ENCODE measurements at places on chromosomes 7 and 10. TPM values are rescaled to one million over a fixed set of nuclear protein-coding genes. Genes with fewer than 3 reads are reported as not detected.
A peak's percentile ranks its signal among the peaks of the same experiment; 100 is the strongest.

The GAD2 gene
- not detected for total RNA-seq

The C10orf71 gene
- total RNA-seq: 4.5 TPM

The MTPN gene
- 236 TPM for total RNA-seq

DNA sequence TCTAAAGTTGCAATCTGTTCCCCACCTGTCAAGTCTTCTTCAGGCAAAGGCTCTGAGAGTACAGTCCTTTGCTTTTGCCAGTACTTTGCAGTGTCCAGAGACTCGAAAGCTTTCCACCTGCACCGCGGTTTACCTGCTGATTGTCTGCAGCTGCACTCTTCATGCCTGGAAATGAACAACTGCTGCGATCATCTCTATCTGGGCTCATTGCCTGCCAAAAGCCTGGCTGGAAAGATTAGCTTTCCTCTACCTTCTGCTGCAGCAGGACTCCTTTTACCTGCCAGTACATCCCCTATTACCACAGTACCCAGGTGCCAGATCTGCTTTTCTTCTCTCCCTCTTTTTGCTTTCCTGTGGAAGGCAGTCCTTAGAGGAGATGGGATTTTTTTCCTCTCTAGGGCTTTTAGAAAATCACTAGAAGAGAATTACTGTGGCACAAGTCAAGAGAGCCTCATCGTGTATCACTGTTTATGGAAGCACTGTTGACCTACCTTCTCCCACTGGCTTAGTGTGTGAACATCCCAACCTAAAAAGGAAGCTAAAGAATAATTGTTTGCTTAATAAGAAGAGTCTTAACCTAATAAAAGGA, 2.2 kb downstream of the STRIP2 start:
- DNase-seq: peak; percentile 56
- peaks cover 37% of the 10 kb centered on the region for H3K36me3 ChIP-seq
- H3K4me3 ChIP-seq: peak overlapping the region; percentile 60
- peaks cover 44% of the 10 kb centered on the region for H3K4me1 ChIP-seq
- H3K27ac ChIP-seq: peak overlapping the region; percentile 43

DNA sequence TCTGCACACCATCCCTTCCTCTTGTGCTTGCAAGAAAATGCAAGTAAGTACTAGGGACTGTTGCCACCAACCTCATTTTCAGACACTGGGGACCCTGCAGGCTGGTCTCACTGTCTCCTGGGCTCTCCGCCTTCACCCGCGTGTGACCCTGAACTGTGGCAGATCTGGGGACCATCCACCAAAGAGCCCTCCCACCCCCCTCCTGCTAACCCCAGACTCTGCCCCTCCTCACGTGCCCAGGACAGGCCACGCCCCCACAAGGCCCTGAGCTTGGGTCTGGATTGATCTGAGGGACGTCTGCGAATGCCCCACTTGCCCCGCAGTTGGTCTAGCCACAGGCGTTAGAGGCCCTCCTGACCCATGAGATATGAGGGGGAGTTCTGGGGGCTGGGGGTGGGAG, 8.1 kb downstream of the CNPY1 start:
- H3K4me3 ChIP-seq: no peak overlapping the region
- peaks cover 81% of the 10 kb centered on the region for H3K27me3 ChIP-seq
- no peaks in the 10 kb centered on the region for H3K4me1 ChIP-seq
- no peak for DNase-seq
- H3K36me3 ChIP-seq: no peaks in the 10 kb centered on the region

DNA sequence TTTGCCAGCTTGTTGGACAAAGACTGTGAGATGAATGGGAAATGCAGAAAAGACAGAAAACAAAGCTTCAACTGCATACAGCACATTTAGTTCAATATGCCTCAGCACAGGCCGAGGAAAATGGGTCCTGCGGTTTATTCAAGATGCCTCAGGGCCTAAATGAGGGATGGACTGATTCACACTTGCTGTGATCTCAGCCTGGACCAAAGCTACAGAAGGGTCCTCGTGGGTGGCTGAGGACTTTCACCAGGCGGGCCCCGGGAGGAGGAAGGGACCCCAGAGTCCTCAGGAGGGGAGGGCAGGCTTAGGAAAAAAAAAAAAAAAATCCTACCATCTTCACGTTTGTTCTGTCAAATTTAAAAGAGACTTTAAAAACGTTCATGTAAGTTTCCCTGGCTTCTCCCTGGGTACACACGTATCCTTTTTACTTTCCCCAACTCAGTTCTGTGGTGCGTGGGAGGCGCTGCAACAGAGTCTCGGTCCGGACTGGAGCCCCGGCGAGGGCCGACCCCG, 624 bp upstream of the ZNF783 start:
- peaks cover 6% of the 10 kb centered on the region for H3K36me3 ChIP-seq
- peaks cover 18% of the 10 kb centered on the region for H3K4me1 ChIP-seq
- H3K4me3 ChIP-seq: peak overlapping the region; percentile 42
- no peak for DNase-seq
- peak overlapping the region; percentile 70 for H3K27ac ChIP-seq
